ENCODE measurements at places on chromosomes 16 and 17.
A peak's percentile ranks its signal among the peaks of the same experiment; 100 is the strongest.

DNA sequence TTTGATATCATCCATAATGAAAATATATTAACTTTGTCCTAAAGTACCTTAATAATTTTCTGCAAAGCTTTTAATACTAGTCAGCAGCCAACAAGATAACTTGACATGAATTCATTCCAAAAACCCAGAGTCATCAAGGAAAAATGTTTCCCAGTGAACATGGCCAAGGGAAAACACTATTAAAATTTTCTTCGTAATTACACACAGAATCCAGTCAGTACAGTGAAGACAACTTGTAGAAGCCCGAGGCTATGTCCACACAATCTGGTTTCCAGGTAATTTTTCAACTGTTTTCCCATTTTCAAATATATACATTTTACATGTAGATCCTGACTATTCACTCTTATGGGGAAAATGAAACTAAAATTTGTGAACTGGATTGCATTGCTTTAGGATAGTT lies 600.9 kb downstream of the CDH8 start:
- DNase-seq = no peak

DNA sequence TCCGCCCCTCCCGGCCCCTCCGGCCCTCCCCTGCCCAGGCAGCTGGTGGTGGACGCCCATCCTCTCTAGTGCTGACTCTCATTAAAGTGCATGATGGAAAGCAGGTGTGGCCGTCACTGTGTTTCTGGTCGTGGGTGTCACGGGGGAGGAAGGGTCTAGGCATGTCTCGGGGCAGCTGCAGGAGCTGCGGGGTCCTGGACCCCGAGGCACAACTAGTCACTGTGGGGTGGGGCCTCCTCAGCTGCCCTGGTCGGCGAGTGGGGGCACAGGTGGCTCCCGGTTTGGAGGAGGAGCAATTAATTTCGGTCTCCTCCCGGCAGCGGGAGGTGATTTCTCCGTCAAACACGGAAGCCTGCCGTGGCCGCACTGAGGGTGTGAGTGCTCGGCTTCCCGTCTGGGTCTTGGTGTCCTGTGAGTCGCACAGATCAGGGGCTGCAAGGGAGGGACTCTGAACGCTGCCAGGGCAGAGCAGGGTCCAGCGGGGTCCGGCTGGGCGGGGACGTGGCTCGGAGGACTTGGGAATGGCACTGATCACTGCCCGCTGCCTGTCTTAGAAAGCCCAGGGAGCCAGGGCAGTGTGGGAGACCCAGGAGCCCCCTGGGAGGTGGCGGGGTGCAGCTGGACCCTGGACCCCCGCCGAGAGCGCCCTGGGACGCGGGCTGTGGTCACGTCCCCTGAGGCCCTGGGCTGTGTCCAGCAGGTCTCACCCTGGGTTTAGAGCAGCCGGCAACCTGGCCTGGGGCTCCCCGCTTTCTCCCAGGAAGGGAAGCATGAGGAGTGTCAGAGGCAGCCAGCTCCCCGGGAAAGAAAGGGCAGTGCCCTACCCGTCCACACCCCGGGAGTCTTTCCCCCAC lies 3.3 kb downstream of the TPSD1 start:
- no peak for DNase-seq

- no peak for DNase-seq
These were observed 2.4 kb downstream of the NAGS start for GRCh38 chr17:44006598-44007345.

DNA sequence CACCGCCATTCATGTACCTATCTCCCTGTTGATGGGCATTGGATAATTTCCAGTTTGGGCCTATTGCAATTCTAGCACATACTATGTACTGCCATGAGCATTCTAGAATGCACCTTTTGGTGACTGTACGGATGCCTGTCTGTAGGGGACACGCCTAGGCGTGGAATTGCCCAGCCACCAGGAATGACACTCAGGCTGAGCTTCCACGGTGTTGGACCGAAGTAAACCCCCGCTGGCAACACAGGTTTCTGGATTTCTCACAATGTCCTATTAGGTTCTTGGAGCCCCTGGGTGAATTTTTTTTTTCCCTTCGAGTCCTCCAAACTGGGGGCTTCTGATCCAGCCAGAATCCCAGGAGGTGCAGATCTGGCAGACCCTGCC lies 146.6 kb downstream of the IRF8 start:
- no peak for DNase-seq

DNA sequence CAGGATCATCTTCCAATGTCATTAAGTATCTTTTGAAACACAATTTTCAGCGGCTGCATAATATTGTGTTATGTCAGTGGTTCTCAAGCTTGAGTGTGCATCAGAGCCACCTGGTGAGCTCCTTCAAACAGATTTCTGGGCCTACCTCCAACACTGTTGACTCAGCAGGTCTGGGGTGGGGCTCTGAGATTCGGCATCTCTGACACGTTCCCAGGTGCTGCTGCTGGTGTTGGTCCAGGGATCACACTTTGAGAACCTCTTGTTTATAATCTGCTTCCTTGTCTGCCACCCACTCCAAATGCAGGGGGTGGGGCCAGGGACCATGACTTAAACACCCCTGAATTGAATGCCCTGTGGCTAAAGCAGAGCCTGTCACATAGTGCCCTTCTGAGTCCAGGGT lies 73.8 kb upstream of the HNF1B start:
- no peak for DNase-seq

GRCh38 chr17:10737168-10737622 lies 7.4 kb upstream of the TMEM220 start:
- peak; percentile 90 for DNase-seq

DNA sequence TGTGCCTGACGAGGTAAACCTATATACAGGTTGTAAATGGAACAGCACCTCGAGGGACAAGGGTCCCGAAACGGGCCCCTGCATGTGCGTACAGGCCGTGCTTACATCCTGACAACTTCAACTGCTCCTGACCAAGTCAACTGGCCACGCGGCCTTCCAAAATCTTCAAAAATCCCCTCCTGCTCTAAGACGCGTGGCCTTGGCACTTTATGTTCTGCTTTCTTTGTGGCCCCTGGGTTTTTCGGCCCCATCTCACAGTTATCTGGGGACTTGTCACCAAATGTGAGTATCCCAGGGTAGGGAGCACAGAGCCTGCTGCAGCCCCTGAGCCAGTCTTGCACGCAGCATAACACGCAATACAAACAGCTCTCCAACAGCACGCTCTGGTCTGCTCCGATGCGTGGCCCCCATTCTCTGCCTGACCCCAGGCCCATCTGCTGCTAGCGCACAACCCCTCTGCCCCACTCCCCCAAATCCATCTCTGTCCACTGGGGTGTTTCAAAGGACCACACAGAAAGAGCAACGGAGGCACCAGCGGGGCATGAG lies 659 bp downstream of the RPH3AL start:
- no peak for DNase-seq

DNA sequence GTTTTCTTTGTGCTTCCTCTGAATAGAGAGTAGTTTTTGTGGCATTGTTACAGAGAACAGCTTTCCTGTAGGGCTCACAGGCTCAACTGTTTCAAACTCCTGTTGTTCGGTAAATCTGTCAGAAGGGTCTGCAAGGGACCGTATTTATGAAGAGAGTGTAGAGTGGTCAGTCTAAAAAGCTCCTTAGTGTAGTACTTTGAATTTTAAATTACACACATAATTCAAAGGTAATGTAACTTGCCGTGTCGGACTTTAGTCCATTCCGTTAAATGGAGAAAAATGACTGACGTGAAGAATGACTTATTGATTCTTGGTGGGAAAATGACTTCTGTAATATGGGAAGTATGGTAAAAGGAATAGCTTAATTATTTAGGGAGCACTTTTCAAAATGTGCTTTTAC lies 190.9 kb downstream of the WWOX start:
- no peak for DNase-seq

DNA sequence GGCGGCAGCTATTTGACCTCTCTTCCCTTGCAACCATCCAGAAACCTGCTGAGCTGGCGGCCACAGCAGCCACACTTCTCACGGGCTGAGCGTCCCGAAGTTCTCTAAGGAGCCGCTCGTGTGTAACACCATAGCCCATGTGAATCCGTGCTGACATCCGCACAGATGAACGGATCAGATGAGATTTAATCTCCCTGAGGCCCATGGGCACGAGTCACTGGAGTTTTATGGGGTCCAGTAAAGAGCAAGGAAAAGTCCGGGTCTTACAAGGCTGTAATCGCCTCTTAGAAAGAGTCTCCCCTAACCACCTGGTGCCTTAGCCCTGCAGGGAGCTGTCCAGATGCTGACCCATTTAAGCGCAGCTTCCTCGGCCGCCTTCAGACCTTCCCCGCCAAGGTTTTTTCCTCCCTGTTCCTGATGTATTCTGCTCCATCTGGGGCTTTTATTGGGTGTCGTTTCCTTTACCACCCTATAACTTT lies 5.5 kb upstream of the CACNG5 start:
- no peak for DNase-seq

GRCh38 chr16:80066805-80067580 lies 466.5 kb upstream of the MAF start:
- no peak for DNase-seq

DNA sequence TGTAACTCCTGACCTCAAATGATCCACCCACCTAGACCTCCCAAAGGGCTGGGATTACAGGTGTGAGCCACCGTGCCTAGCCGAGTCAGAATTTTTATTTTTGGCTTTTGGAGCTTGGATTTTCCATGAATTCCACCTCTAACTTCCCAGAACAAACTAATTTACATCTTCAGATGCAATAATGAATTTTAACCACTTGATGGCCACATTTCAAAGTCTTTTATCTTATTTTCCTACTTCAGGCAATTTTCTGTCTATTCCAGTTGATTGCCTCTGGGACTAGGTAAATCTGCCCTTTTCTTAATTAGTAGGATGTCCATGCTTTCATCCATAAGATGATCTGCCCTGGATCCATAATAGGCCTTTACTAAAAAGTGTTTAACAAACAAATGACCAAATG lies 156.4 kb upstream of the ANKFN1 start:
- DNase-seq = no peak

All from vagina (tissue), 2 donors.